Kidney epithelial cell (primary cell): ENCODE measurements at places on chromosomes 2 and 18. TPM values are rescaled to one million over a fixed set of nuclear protein-coding genes. Genes with fewer than 3 reads are reported as not detected.
A peak's percentile ranks its signal among the peaks of the same experiment; 100 is the strongest.

Gene CAPN14
- total RNA-seq, result 0.58 and 1.4 TPM in 2 replicates

Gene ADI1
- total RNA-seq, result 24.2 and 25.6 TPM in 2 replicates

Gene ABCA12
- total RNA-seq, result 7.7 and 9.3 TPM in 2 replicates

Gene CRYGC
- not detected in 2 replicates for total RNA-seq

GRCh38 chr2:106108351-106108750 is 85.8 kb downstream of the UXS1 start:
- no peak for DNase-seq

DNA sequence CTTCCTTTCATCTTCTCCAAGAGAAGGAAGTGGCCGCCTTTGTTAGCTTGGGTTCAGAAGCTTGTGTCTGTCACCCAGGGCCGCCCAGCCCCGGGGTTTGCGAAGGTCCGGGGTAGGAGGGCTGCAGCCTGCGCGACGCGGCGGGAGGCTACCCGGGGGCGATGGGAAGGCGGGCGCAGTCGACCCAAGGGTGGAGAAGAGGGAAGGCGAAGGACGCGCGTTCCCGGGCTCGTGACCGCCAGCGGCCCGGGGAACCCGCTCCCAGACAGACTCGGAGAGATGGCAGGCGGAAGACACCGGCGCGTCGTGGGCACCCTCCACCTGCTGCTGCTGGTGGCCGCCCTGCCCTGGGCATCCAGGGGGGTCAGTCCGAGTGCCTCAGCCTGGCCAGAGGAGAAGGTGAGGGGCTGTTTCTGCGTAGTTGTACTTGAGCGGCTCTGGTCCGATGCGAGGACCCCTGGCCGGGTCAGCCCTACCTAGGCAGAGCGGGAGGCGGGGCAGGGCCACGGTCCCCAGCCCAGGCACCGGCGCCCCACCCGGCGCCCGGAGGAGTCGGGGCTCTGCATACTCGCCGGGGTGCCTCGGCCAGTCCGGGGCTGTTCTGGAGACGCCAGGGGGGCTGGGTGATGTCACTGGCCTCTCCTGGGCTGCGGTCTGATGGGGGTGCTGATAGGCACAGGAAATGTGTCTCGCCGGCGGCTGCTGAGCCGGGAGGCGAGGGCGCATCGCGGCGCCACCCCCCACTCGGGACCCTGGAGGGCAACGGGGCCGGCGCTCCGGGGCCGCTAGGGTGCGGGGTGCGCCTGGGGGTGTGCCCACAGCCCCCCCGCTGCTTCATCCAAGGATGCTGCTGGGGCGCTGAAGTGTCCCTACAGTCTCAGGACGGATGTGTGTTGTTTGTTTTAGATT is at the start of gene QPCT:
QPCT (plus strand) TSS at position 178 of the 909 bp plus-strand sequence; CDS start at position 280, 102 bp downstream.
- DNase-seq, result no peak

Gene ANKRD36B
- total RNA-seq, result 7.5 and 9.9 TPM in 2 replicates

Gene RPRD1A
- 58.6 and 64.8 TPM in 2 replicates for total RNA-seq

GRCh38 chr2:237171396-237171795 is 85.7 kb downstream of the COPS8 start:
- DNase-seq, result peak; percentile 71

Gene CAPN13
- total RNA-seq, result 0.07 TPM in 1 of 2 replicates, not detected in the other

GRCh38 chr2:131056204-131056931 is 36.9 kb downstream of the FAM168B start:
- DNase-seq, result no peak

Gene SPRED2
- total RNA-seq, result 18.4 and 19.3 TPM in 2 replicates

- no peak for DNase-seq
Observed at GRCh38 chr2:225027061-225027762, 15.1 kb downstream of the DOCK10 start.

GRCh38 chr2:234676109-234676782 is 179.4 kb upstream of the ARL4C start:
- DNase-seq, result no peak

- DNase-seq, result no peak
Observed at GRCh38 chr18:26545335-26546123, 2.8 kb downstream of the KCTD1 start.

DNA sequence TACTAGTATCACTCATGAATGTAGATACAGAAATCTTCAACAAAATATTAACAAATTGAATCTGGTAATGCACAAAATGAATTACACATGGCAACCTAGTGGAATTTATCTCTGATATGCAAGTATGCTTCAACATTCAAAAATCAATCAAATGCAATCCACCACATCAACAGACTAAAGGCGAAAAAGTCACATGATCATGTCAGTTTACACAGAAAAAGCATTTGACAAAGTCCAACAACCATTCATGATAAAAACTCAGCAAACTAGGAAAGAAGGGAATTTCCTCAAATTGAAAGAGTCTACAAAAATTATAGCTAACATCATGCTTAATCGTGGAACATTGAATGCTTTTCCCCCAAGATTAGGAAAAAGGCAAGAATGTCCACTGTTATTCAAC is 150.5 kb upstream of the BCL2L11 start:
- DNase-seq, result no peak

Gene PSTPIP2
- total RNA-seq, result 11.2 and 14.2 TPM in 2 replicates

GRCh38 chr18:4264347-4264791 is 190.7 kb downstream of the DLGAP1 start:
- DNase-seq, result no peak

Gene TGFA
- total RNA-seq, result 72.1 and 74.4 TPM in 2 replicates

GRCh38 chr2:153871231-153872221 is at the start of gene GALNT13:
TSS of gene GALNT13 (plus strand) at chr2:153871922.
- peak; percentile 28 for DNase-seq

- DNase-seq, result no peak
Observed at GRCh38 chr18:58275176-58275575, 231.2 kb downstream of the NEDD4L start.

DNA sequence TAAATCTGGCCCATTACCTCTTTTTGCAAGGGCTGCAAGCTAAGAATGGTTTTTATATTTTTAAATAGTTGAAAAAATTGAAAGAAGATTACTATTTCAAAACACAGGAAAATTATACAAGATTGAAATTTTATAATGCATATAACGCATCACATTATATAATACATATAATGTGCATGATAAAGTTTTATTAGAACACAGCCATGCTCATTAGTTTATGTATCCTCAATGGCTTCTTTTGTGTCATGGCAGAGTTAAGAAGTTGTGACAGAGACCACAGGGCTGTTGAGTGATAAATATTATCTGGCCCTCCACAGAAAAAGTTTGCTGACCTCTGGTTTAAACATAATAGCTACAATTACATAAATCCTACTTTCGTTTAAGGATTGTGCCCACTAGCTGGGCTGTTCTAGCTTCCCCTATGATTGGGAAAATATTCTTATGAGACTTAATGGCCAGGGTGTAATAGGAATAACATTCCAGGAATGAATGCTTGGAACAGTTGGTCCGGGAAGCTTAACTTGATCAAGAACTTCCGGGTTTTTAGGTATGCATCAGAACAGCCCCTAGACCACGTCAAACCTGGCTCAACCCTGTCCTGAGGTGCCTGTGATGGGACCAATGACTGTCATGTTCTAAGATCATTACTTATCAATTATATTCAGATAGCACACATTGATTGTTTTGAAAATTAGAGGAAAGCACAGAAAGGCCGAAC is 98.7 kb upstream of the LPIN2 start:
- no peak for DNase-seq

DNA sequence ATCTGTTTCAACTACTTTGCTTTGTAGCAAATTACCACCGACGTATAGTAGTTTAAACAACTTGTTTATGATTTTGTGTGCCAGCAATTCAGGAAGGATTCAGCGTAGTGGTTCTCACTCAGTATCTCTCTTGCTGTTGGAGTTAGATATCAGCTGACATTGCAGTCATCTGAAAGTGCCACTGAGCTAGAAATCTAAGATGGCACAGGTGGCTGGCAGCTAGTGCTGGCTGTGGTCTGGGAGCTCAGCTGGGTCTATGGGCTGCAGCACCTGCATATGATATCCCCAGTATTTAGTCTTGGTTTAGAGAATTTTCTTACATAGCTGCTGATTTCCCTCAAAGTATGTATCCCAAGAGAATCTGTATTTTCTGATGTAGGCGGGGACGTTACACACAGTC is 235.6 kb downstream of the SCG2 start:
- DNase-seq, result no peak

- DNase-seq, result no peak
Observed at GRCh38 chr2:102417946-102418345, 5.0 kb upstream of the IL18RAP start.

DNA sequence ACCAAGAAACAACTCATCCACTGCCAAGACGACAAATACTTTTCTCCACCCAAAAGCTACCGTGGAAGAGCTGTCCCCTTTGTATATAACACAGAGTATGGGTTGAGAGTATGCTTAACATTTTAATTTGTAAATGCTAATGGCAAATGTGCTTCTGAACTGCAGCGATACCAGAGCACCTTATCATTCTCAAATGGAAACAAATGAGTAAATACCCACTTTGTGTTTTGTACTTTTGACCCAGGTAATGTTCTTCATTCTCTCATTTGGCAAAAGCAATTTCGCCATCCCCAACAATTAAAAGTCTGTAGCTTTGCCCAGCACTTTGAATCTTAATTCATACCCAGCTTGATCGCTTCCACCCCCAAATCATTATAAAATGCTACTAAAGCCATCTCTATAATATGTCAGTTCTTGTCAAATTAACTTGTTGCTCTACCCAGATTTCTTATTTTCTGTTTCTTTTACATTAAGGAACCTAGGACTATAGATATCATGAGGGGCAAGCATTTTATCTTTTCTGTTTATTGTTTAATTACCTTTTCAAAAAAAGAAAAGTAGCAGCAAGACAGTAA is 6.2 kb upstream of the POU3F3 start:
- DNase-seq, result no peak

Gene MAP3K20
- total RNA-seq, result 18.9 and 20.4 TPM in 2 replicates

DNA sequence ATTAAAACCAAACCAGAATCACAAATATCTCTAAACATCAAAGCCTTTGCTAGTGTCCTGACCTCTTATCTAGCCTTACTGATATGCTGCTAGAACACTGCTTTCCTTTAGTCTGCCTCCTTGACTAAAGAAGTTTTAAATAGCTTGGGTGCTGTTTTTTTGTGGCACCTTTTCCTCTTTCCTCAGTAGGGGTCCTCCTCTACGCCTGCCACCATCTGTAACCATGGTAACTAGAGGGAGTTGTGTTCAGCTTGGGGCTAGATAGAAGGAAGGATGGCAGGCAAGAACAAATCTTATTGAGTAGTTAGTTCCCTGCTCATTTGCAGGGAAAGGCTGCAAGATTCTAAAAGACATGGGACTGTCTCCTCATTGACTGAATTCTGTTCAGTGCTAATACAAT is 86.0 kb downstream of the TAF4B start:
- DNase-seq, result no peak

Gene EGR4
- total RNA-seq, result not detected in 2 replicates

DNA sequence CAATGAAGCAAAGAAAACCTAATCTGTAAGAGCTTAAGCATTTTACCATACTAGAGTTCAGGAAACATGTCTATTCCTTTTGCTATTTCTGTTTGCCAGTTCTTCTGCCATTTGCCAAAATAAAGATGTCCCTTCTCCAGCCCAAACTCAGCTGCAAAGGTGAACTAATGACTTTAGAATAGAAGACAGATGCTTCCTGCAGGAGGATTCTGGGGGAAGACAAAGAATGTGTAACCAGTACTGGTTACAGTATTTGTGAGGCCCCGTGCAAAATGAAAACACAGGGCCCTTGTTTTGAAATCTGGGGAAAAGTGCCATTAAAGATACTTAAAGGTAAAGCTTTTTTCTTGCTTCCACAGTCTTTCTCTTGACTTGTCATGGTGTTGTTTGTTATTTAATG is 34.3 kb upstream of the MTX2 start:
- no peak for DNase-seq

Gene MEP1B
- total RNA-seq, result not detected in 2 replicates

GRCh38 chr18:26403491-26403890 is 144.9 kb downstream of the KCTD1 start:
- DNase-seq, result no peak

GRCh38 chr18:62596145-62597005 is 73.5 kb downstream of the ZCCHC2 start:
- no peak for DNase-seq

GRCh38 chr2:77519164-77519887 is 2.9 kb downstream of the LRRTM4 start:
- no peak for DNase-seq

GRCh38 chr2:71896385-71897136 is 251.1 kb downstream of the CYP26B1 start:
- no peak for DNase-seq

Gene KLHL41
- total RNA-seq, result 0.29 TPM in 1 of 2 replicates, not detected in the other

DNA sequence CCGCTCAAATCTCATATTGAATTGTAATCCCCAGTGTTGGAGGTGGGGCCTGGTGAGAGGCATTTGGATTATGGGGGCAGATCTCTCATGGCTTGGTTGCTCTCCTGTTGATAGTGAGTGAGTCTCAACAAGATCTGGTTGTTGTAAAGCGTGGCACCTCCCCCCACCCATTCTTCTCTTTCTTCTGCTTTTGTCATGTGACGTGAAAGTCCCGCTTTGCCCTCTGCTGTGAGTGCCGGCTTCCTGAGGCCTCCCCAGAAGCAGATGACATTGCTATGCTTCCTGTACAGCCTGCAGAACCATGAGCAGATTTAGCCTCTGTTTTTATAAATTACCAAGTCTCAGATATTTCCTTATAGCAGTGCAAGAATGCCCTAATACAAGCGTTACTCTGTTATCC is 673.8 kb downstream of the ADCYAP1 start:
- DNase-seq, result no peak

Gene MC4R
- total RNA-seq, result 0.55 TPM in 1 of 2 replicates, not detected in the other

Gene GALNT5
- 2.9 and 3.1 TPM in 2 replicates for total RNA-seq
